Left kidney (tissue), 8 donors: ENCODE measurements at places on chromosomes 16 and 17.

DNA sequence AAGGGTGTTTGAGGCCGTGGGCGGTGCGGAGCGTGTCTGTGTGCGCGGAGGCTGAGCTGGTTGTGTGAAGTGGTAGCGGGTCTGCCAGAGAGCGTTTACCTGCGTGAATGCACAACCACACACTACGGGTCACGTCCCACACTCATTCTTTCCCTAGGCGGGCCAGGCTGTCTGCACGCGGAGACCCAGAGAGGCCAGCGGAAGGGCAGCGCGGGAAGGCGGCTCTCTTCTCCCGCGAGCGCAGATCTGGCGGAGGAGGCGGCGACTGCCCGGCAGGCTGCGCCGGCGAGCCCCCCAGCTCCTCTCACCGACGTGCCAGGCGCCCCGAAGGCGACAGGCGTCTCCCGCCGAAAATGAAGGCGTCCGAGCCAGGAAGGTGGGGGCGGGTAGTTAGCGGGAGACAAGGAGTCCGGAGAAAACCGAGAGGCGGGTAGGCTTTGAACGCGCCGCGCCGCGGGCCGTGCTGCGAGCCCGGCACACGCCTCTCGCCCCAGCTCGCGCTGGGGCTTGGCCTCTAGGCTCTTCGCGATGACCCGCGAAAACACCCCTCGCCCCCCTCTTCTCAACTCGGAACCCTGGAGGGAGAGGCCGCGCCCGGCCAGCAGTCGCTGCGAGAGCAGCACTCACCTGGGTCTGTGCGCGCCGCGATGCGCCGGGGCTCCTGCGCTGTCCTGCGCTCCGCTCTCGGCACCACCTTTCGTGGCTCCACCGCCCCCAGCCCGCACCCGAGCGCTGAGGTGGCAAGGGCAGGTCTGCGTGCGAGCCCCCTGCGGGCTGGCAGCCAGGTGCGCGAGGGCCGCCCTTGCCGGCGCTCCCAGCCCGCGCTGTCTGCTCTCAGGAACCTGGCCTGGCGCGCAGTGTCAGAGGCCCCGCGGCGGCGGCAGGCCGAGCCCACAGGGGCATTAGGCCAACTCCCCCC lies 2.0 kb upstream of the FOXF1 start:
- DNase-seq: no peak

- DNase-seq: no peak
These were observed 90.7 kb upstream of the CREBBP start for GRCh38 chr16:3971261-3971660.

DNA sequence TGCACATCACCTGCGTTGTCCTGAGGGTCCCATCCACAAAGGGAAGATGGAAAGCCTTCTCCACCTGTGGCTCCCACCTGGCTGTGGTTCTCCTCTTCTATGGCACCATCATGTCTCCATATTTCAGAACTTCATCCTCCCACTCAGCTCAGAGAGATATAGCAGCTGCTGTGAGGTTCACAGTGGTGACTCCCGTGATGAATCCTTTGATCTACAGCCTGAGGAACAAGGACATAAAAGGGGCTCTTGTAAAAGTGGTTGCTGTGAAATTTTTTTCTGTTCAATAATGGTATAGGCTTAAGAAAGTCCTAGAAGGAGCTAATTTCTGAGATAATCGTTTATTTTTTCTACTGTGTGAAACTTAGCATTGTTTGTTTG lies 18.7 kb downstream of the ZNF200 start:
- no peak for DNase-seq

GRCh38 chr16:34802848-34803599 lies 1343.6 kb downstream of the TP53TG3F start:
- no peak for DNase-seq

DNA sequence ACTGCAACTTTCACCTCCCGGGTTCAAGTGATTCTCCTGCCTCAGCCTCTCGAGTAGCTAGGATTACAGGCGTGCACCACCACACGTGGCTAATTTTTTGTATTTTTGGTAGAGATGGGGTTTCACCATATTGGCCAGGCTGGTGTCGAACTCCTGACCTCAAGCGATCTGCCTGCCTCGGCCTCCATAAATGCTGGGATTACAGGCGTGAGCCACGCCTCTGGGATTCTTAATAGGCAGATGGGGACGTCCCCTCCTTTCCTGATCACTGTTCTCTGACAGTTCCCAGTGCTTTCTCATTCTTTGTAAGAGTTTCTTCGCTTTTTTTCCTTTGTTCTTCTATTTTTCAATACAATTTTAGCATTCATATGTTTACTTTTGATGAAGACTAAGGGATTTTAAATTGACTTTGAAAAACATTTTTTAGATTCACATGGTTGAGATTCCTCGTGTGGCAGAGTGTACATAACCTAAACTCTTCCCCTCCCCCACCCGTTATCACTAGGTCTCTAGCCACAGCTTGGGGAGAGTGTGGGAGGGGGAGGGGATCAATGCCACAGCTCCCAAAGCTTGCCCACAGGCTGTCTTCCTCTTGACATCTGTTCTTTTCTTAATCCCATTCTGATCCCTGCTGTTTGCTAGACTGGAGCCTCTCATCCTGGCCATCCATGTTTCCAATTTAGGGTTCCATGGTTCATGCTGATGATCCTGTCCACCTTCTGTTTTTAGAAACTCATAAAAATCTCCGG lies 11.0 kb downstream of the ADORA2B start:
- no peak for DNase-seq

DNA sequence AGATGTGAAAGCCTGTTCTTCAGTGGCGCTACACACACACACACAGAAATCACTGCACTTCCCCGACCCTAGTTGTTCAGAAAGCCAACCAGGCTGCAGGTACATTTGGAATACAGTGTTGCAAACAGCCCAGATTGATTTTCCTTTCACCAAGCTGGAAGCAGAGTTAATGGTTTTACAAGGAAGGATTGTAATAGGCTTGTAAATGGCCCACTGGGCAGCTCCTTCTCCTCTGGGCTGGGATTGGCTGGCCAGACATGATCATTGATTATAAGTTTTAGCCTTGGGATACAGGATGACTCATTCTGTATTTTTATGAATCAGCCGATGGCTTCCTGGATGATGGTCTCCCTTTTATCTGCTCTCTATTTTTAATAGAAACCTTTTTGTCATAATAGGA lies 2.5 kb downstream of the VAT1L start:
- no peak for DNase-seq
